ENCODE measurements at places on chromosomes 3 and 15.
A peak's percentile ranks its signal among the peaks of the same experiment; 100 is the strongest.

DNA sequence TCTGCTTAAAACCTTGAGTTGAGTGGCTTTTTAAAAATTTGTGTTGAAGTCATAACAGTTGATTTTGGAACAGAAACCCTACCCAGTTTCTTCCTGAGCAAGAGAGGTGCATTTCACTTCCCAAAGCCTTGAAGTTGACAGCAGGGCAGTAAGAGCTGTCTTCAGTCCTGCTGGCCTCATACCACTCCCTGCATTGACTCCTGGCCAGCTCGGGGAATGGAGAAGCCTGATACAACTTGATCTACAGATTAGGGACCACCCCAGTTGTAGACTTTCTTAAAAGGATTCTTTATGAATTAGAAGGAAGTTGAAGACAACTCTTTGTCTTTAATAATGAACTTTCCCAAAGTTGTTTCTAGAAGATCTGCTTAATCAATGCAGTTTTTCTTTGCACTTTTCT lies 90.6 kb upstream of the FLNB start:
- peak; percentile 10 for DNase-seq

DNA sequence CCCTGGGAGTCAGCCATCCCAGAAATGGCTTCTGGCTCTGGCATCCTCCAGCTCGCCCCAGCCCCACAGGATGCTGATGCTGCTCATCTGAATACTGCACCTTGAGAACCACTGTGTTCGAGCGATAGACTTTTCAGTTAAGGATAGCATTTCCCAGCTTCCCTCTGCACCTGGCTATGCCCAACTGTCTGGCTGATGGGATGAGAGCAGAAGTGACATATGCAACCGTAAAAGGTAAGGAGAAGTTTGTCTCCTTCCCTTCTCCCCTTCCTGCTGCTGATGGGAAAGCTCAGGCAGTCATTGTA lies 9.7 kb upstream of the HHATL start:
- DNase-seq: no peak

DNA sequence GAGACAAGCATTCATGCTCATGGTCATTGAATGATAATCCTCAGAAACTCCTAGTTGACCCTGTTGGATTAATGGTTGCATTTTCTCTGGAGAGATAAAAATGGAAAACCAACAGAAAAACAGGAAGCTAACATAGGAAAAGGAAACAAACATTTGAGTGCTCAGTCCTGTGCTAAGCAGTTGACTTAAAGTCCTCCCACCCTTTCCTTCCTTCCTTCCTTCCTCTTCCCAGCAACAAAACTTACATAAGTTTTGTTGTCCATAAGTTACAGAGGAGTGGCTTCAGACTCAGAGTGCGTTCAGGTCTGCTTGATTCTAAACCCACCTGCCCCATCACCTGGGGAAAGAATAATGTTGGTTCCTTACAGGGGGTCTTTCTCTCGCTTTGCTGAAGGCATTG lies 163.8 kb upstream of the RGMA start:
- DNase-seq: no peak

GRCh38 chr15:82017656-82018055 lies 28.2 kb downstream of the MEX3B start:
- DNase-seq: no peak

GRCh38 chr15:99955532-99955931 lies 222.3 kb upstream of the LYSMD4 start:
- DNase-seq: no peak

- no peak for DNase-seq
Measured at GRCh38 chr15:74838137-74838516, 4.8 kb downstream of the ULK3 start.
